ENCODE measurements at places on chromosomes 11 and 22.

GRCh38 chr22:32082331-32082730 lies 39.3 kb downstream of the SLC5A1 start:
- DNase-seq = no peak

- DNase-seq = no peak
These were observed 2.9 kb downstream of the SEC14L2 start for GRCh38 chr22:30399718-30400117.

GRCh38 chr11:20353829-20354434 lies 9.6 kb upstream of the HTATIP2 start:
- DNase-seq = peak; percentile 54

GRCh38 chr11:8601376-8602133 lies 7.5 kb upstream of the STK33 start:
- DNase-seq = no peak

DNA sequence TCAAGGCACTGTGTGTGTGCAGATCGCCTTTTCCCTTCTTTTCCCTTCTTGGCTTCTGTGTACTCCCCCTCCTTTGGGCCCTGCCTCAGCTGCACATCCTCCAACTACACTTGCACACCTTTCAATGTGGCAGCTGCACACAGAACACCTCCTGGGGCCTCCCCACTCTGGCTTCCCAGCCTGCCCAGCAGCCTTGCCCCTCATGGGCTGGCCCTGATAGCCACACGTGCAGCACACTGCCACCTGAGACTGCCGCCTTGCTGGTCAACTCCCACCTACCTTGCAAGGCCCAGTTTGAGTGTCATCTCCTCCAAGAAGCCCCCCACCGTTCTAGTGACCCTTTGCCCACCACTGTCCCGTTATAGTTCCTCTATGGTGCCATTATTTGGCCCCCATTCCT lies 77.3 kb upstream of the ARFGAP3 start:
- no peak for DNase-seq

DNA sequence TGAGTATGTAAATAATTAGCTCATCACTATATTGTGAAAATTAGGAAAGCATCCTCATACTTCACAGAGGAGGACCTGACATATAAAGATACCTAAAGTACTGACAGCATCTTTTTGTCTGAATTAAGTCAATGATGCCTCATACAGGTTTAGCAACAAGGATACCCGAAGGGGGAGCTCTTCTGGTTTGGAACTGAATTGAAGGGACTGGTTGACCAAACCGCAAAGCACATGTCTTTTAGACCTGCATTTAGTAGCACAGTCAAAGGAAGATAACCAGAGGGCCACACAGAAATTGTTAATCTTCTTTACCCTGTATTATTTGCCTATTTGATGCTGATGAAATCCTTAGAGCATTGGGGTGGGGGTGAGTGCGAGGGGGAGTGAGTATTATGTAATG lies 12.9 kb upstream of the WT1 start:
- DNase-seq = peak; percentile 14

DNA sequence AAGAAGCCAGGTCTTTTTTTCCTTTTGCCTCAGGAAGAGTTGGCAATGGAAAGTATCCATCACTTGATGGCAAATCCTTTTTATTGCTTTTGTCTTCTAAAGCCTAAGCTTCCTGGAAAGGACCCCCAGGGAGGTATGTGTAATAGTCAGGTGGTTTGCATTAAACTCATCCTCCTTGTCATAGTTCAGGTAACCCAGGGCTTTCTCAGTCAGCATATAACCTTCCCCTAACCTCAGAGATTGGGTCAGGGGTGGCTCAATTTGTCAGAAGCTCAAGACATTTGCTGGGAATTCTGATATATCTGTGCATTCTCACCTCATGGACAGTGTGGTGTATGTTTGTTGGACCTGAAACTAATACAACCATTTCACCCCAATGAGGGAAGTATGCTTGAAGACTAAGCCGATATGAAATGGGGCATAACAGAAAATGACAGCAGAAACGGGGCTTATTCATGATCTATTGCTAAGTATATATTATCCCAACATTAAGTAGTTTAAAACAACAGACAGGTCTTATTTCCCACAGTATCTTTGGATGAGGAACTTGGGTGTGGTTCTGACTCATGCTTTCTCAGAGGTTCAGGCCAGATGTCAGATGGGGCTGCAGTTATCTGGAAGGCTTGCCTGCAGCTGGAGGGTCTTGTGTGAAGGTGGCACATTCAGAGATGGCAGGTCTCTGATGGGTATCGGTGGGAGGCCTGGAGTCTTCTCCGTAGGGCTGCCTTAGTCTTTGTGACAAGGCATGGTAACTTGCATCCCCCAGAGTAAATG lies 135.8 kb upstream of the SPON1 start:
- peak; percentile 24 for DNase-seq

- no peak for DNase-seq
These were observed 557.3 kb downstream of the FAM181B start for GRCh38 chr11:82176365-82176764.

DNA sequence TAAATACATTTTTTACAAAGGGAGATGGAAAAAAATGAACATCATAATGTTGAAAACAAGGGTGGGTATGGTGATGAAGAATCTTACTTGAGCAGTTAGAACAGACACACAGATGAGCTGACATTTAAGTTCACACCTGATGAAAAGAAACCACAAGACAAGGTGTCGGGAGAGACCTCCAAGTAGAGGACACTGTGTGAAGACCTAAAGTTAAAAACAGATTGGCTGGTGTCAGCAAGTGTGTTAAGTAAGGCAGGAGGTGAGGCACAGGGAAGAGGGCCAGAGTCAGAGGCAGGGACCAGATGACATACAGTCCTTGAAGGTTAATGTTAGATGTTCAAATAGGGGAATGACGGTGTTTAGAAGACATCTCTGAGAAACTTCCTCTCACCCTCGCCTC lies 236.8 kb downstream of the FAT3 start:
- no peak for DNase-seq

DNA sequence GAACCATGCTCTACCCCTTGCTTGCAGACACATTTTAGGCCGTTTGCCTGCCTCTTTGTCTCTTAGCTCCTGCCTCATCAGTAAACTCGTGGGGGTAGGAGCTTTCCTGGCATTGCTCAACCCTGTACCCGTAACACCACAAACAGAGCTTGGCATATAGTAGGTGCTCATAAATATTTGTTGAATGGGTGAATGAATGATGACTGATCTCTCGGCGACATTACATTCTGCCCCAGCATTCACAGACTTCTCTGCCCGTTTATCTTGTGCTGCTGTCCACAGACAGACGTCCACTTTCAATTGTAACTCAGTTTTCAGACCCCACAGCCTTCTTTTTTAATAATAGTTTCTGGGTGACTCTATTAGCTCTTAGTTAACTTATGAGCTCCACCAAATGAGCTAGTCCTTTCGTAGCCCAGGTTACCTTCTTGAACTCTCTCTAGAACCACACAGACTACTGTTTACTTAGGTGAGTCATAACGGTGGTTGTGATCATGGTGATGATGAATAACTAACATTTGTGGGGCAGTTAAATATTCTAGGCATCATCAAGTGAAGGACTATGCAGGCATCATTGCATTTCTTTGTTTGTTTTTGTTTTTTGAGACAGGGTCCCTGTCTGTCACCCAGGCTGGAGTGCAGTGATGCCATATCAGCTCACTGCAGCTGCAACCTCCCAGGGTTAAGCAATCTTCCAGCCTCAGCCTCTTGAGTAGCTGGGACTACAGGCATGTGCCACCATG lies 188.4 kb downstream of the ADAMTS15 start:
- peak; percentile 67 for DNase-seq

GRCh38 chr22:33555814-33556522 lies 364.3 kb downstream of the LARGE1 start:
- DNase-seq = no peak

DNA sequence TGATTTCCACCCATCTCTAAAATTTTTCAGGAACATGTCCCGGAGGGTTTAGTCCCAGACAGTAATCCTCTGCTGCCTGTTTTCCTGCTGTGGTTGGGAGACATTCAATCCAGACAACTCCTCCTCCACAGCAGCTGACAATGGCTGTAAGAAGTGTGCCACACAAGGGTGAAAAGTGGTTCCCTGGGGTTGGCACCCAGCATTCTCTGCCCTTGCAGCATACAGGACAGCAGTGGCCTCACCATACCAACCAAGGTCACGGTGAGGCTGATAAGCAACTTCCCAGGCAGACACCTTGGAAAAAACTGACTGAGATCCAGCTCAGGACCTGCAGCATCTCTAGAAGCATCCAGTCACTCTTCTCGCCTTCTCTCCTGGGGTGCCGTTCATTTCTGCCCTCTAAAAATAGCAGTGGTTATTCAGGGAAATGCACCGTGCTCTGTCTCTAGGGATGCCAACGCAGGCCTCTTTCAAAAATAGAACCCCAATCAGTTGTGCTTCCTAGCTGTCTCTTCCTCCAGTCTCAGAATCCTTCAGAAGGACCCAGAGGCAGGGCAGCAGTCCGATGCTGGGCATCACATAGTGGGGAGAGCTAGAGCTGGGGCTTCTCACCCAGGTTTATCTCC lies 241.0 kb downstream of the TENM4 start:
- no peak for DNase-seq

Measured in urothelium cell line (cell line).